ENCODE measurements at places on chromosomes 5 and 9. TPM values are rescaled to one million over a fixed set of nuclear protein-coding genes. Genes with fewer than 3 reads are reported as not detected.

DNA sequence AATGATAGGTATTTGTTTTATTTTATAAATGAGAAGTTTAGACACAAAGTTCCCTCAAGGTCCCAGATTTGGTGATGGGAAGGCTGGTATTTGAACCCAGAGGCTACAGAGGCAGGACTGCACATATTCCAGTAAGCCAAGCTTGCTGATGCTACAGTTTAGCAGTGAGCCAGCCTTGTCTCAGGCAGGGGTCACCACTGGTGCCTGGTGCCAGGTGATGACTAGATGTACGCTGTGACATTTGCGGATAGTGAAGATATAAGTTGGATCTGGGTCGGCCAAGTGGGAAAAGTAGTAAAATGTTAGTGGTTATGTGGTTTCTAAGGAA lies 143.9 kb downstream of the AOPEP start:
- DNase-seq: no peak

The DOLPP1 gene
- total RNA-seq: 13.8 TPM

- no peak for DNase-seq
Measured at GRCh38 chr9:6089300-6089699, 73.9 kb upstream of the RANBP6 start.

The OTULINL gene
- total RNA-seq: 0.34 TPM

Data from glomerular endothelial cell (primary cell).